ENCODE measurements at places on chromosomes 5 and 9.

- H3K4me3 ChIP-seq: no peak overlapping the region
- H3K27ac ChIP-seq: no peak overlapping the region
- H3K36me3 ChIP-seq: no peaks in the 10 kb centered on the region
- peak; percentile 70 for DNase-seq
- peaks cover 46% of the 10 kb centered on the region for H3K27me3 ChIP-seq
Observed at GRCh38 chr5:2141254-2142000, 258.7 kb upstream of the IRX4 start.

DNA sequence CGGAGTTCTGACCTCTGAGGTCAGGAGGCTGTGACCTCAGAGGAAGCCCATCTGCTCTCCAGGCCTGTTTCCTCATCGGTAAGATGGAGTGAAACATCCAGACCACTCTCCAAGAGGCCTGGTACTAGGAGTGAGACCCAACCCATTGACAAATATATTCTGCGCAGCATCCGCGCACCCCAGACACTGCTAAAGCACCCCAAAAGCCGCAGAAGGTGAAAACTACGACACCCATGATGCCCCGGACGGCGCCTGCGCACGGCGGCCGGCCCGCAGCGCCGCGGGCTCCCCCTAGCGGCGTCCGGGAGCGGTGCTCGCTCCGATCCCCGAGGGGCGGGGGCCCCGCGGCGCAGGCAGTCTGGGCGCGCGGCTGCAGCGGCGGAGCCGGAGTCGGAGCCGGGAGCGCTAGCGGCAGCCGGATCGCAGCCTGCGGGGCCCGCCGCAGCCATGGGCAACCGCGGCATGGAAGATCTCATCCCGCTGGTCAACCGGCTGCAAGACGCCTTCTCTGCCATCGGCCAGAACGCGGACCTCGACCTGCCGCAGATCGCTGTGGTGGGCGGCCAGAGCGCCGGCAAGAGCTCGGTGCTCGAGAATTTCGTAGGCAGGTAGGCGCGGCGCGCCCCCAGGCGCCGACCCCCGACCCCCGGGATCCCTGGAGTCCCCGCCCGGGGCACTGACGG is at the start of gene DNM1:
TSS of gene DNM1 (plus strand) at position 356 of the 683 bp plus-strand sequence. CDS start at position 448, 92 bp downstream.
- peak; percentile 93 for DNase-seq
- peaks cover 28% of the 10 kb centered on the region for H3K27me3 ChIP-seq
- H3K36me3 ChIP-seq: no peaks in the 10 kb centered on the region
- no peak within 1 kb of the TSS for H3K27ac ChIP-seq

DNA sequence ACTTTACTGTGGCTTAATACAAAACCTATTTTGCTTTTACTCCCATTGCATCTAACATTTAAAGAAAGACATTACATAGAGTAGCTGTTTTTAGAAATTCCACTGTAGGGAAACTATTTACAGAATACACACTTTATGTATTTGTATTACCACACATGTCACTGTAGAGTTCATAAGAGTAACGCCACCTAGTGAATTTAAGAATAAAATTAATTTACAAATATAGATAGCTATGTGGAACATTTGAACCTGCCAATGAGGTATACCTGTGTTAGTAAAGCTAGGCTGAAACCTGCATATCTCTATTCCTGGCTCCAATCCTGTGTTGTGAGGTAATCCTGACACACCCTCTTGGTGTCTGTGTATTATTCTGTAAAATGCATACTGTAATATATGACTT is 234.4 kb downstream of the MAST4 start:
- H3K27ac ChIP-seq: no peak overlapping the region
- H3K4me1 ChIP-seq: peaks cover 16% of the 10 kb centered on the region
- no peak overlapping the region for H3K4me3 ChIP-seq
- no peaks in the 10 kb centered on the region for H3K36me3 ChIP-seq
- DNase-seq: no peak
- peaks cover 33% of the 10 kb centered on the region for H3K27me3 ChIP-seq

DNA sequence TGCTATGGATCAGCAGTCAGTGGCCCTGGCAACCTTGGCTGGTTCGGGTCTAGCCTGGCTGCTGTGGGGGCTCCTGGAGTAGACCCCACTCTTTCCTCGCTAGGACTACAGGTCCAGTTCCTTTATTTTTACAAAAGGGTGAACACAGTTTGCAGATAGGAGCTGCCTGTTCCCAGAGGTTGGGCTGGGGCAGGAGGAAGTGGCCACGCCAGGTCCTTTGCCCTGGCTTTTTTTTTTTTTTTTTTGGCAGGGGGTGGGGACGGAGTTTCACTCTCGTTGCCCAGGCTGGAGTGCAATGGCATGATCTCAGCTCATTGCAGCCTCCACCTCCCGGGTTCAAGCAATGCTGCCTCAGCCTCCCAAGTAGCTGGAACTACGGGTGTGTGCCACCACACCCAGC is 7.9 kb downstream of the SLC2A6 start:
- H3K4me1 ChIP-seq: peaks cover 14% of the 10 kb centered on the region
- no peak for DNase-seq
- no peak overlapping the region for H3K4me3 ChIP-seq
- peaks cover 27% of the 10 kb centered on the region for H3K36me3 ChIP-seq

DNA sequence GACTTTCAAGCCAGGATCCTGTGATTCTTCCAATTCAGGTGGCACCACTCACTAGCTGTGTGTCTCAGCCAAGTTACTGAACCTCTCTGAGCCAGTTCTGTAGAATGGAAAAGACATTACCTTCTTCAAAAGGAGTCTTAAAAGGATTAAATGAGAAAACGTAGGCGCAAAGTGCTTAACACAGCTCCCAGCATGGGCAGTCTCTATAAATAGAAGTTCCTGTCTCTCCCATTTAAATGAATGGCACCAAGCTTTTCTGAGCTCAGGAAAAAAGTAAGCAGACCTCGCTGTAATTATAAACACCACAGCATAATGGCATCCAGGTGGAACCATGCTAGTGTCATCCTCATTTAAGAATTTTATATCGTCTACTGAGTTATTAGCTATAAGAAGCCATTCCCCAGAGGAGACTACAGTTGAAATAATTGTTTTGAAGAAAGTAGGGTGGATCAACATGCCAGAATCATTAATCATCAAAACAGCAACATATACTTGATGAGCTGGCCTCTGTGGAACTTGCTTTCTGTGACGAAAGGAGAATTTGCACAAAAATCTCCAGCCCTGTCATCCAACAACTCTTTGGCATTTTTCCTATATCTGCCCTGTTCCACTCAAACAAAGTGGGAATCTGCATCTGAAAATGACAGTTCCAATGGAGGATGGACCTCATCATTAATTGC is 188.9 kb downstream of the SPOCK1 start:
- H3K4me3 ChIP-seq: no peak overlapping the region
- H3K27me3 ChIP-seq: no peaks in the 10 kb centered on the region
- DNase-seq: no peak
- H3K27ac ChIP-seq: no peak overlapping the region
- H3K4me1 ChIP-seq: no peaks in the 10 kb centered on the region

DNA sequence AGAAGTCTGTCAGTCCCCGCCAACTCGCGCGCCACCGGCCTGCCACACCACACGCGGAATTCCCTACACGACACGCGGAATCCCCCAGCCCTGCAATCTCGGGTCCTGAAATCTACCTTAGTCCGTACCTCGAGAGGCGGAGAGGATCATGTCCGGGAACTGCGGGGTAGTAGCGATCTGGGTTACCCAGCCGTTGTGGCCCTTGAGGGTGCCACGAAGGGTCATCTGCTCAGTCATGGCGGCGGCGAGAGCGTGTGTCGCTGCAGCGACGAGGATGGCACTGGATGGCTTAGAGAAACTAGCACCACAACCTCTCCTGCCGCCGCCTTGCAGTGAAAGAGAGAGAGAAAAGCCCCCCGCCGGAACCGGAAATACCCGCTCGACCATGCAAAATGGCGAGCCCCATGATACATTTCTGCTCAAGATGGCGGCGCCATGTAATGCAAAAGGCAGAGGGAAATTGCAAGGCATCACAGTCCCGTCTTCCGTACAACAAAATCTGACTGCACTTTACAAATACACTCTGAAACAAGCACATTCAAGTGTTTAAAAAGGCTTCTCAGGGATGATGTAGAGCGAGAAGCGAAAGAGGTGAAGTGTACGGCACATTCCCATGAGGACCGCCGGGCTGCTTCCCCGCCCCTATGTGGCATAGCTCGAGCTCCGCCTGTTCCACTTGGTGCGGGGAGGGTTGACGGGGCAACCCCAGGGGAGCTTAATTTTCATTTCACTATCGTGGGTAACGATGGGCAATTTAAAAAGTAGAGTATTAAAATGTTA is at the start of gene RACK1:
TSS of gene RACK1 (minus strand) at position 343 of the 780 bp plus-strand sequence. CDS start at position 237, 106 bp downstream.
- H3K27ac ChIP-seq: peak within 1 kb of the TSS; percentile 87
- peaks cover 39% of the 10 kb centered on the region for H3K36me3 ChIP-seq
- peak; percentile 95 for DNase-seq
- no peaks in the 10 kb centered on the region for H3K27me3 ChIP-seq
- peaks cover 83% of the 10 kb centered on the region for H3K4me1 ChIP-seq
- H3K4me3 ChIP-seq: peak within 1 kb of the TSS; percentile 96

- no peaks in the 10 kb centered on the region for H3K27me3 ChIP-seq
- no peaks in the 10 kb centered on the region for H3K36me3 ChIP-seq
- H3K4me1 ChIP-seq: peaks cover 16% of the 10 kb centered on the region
- H3K4me3 ChIP-seq: no peak overlapping the region
- no peak overlapping the region for H3K27ac ChIP-seq
- no peak for DNase-seq
Observed at GRCh38 chr9:97935276-97935675, 2.7 kb downstream of the HEMGN start.

DNA sequence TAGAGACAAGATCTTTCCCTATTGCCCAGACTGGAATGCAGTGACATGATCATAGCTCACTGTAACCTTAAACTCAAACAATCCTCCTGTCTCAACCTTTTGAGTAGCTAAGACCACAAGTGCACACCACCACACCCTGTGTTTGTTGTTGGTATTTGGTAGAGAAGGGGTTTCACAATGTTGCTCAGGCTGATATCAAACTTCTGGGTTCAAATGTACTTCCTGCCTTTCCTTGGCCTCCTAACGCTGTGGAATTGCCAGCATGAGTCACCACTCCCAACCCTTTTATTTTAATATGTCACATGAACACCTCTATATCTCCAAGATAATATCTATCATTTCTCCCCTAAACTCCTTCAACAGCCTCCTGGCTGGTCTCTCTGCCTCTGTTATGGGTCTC is 719.0 kb downstream of the PTPRD start:
- H3K27me3 ChIP-seq: no peaks in the 10 kb centered on the region
- H3K4me3 ChIP-seq: no peak overlapping the region
- DNase-seq: no peak
- no peaks in the 10 kb centered on the region for H3K4me1 ChIP-seq
- H3K27ac ChIP-seq: no peak overlapping the region
- no peaks in the 10 kb centered on the region for H3K36me3 ChIP-seq

DNA sequence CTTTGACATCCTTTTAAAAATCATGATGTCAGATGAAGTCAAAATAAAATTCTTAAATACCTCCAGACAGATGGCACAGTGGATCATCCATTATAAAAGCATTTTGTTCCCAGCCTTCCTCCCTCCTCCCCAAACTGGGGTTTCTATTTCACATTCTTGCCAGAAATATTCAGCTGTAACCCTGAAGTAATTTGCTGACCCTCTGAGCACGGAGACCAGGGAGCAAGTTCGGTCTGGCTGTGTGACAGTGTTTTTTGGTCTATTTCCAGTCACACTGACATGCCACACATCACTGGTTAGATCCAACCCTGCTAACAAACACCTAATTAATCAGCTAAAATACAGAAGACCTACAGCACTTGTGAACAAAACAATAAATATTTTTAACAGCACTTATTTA is 126.2 kb upstream of the DMRT1 start:
- no peak for DNase-seq
- H3K27ac ChIP-seq: no peak overlapping the region
- H3K27me3 ChIP-seq: no peaks in the 10 kb centered on the region
- no peak overlapping the region for H3K4me3 ChIP-seq
- peaks cover 16% of the 10 kb centered on the region for H3K4me1 ChIP-seq

DNA sequence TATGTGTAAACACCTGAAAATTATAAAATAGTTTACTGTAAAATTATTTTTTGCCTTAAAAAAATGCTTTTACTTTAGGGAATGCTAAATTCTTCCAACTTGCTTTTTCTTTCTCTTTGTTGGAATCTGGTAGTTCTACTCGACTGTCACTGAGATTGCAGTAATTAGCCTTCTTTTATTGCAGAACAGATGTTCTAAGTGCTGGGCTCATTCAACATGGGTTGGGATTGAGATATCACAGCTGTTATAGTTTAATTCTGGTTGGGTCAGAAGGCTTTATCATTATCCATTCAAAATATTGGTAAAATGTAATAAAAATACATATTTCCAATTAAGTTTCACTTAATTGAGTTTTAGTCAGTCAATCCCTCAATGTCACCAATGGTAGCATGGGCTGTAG is 686.7 kb downstream of the CDH18 start:
- H3K27ac ChIP-seq: no peak overlapping the region
- no peaks in the 10 kb centered on the region for H3K36me3 ChIP-seq
- no peak overlapping the region for H3K4me3 ChIP-seq

DNA sequence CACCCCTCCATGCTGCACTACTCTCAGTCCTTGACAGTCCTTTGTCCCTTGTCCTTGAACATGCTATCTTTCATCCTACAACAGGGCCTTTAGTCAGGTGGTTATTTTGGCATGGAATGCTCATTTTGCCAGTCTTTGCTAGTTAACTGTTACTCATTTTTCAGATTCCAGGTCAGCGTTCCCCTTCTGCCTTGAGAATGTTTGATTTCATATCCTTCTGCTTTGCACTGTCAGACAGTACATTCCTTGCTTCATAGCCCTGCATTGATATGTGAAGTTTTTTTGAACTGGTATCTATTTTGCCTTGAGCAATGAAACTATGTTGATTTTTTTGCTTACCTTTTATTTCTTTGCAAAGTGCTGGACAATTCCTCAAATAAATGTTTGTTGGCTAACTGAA is 638.2 kb upstream of the SEMA6A start:
- H3K27ac ChIP-seq: no peak overlapping the region
- no peaks in the 10 kb centered on the region for H3K36me3 ChIP-seq
- H3K4me1 ChIP-seq: no peaks in the 10 kb centered on the region
- H3K4me3 ChIP-seq: no peak overlapping the region
- DNase-seq: no peak
- H3K27me3 ChIP-seq: no peaks in the 10 kb centered on the region

DNA sequence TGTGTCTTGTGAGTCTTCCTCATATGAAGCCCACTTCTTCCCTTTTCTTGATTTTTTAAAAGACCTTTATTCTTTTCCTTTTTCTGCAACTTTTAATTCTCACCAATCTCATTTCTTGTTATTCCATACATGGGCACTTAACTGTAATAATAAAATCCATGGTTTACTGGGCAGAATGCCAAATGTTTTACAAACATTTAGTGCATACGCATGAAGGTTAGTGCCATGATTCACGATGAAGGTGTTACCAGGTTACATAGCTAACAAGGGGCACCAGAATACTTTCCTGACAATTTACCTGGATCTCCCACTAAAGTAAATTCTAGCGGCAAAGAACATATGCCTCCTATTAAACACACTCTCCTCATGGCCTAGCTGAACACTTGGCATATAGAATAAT is 28.5 kb downstream of the MAN2A1 start:
- H3K36me3 ChIP-seq: peaks cover 31% of the 10 kb centered on the region
- DNase-seq: no peak
- no peaks in the 10 kb centered on the region for H3K27me3 ChIP-seq
- no peak overlapping the region for H3K4me3 ChIP-seq
- H3K4me1 ChIP-seq: no peaks in the 10 kb centered on the region

GRCh38 chr5:23302438-23302837 is 205.0 kb upstream of the PRDM9 start:
- no peaks in the 10 kb centered on the region for H3K4me1 ChIP-seq
- no peaks in the 10 kb centered on the region for H3K27me3 ChIP-seq
- H3K4me3 ChIP-seq: no peak overlapping the region
- no peak for DNase-seq
- H3K36me3 ChIP-seq: no peaks in the 10 kb centered on the region
